ENCODE measurements at places on chromosomes 3 and 15. TPM values are rescaled to one million over a fixed set of nuclear protein-coding genes. Genes with fewer than 3 reads are reported as not detected.

- H3K27me3 ChIP-seq, result no peaks in the 10 kb centered on the region
- no peaks in the 10 kb centered on the region for H3K4me1 ChIP-seq
- H3K4me3 ChIP-seq, result no peak overlapping the region
- peaks cover 6% of the 10 kb centered on the region for H3K36me3 ChIP-seq
Measured at GRCh38 chr3:126070146-126070545, 13.8 kb downstream of the SLC41A3 start.

Gene POC1A
- 0.65 TPM for total RNA-seq

Gene OIP5
- 15.2 TPM for total RNA-seq

- H3K4me1 ChIP-seq, result no peaks in the 10 kb centered on the region
- no peak overlapping the region for H3K27ac ChIP-seq
- no peak overlapping the region for H3K4me3 ChIP-seq
- no peaks in the 10 kb centered on the region for H3K27me3 ChIP-seq
- no peak for DNase-seq
Measured at GRCh38 chr15:91265416-91265940, 165.4 kb downstream of the SV2B start.

DNA sequence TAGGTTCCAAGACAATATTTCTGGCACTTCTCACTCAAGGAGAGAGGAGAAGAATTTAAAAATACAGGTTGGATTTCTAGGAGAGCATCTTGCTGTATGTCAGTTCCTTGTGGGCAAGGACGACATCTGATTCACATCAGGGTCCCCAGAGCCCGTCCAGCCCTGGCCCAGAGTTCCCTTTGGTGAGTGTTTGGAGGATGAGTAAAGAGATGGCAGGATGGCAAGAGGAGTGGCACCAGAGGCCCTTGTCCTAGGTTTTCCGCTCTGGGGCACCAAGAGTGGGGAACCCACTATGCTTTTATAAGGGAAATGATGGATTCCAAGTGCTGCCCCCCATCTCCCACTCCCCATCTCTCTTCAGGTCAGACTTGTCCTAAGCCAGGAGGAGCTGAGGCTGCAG lies 181.8 kb downstream of the TBC1D2B start:
- H3K36me3 ChIP-seq, result no peaks in the 10 kb centered on the region
- no peaks in the 10 kb centered on the region for H3K27me3 ChIP-seq
- no peak for DNase-seq
- H3K27ac ChIP-seq, result no peak overlapping the region
- no peaks in the 10 kb centered on the region for H3K4me1 ChIP-seq

GRCh38 chr3:143016321-143016972 lies 15.1 kb downstream of the U2SURP start:
- H3K4me3 ChIP-seq, result no peak overlapping the region
- no peaks in the 10 kb centered on the region for H3K27me3 ChIP-seq
- H3K36me3 ChIP-seq, result peaks cover 12% of the 10 kb centered on the region
- H3K4me1 ChIP-seq, result no peaks in the 10 kb centered on the region
- peak; percentile 6 for DNase-seq

DNA sequence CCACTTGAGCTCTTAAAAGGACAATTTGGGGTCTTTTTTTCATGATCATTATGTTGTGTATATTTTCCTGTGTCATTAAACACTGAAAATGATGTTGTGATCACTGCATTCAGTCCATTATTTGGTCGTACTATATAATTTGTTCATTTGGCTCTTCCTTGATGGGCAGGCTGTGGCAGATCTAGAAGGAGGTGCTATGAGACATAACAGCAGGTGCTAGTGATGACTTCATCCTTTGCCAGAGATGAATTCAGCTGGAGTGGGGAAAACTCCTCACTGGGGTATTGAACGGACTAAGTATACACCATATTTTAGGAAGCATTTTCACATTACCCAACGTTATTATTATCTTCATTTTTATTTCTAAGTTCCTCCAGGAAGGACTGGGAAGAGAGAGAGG lies 12.0 kb downstream of the CMTM7 start:
- no peak overlapping the region for H3K4me3 ChIP-seq
- no peaks in the 10 kb centered on the region for H3K36me3 ChIP-seq
- H3K4me1 ChIP-seq, result peaks cover 30% of the 10 kb centered on the region
- DNase-seq, result no peak
- H3K27me3 ChIP-seq, result no peaks in the 10 kb centered on the region

GRCh38 chr3:192373586-192373985 lies 353.8 kb downstream of the FGF12 start:
- no peak for DNase-seq
- H3K4me1 ChIP-seq, result no peaks in the 10 kb centered on the region
- H3K27ac ChIP-seq, result no peak overlapping the region
- H3K27me3 ChIP-seq, result no peaks in the 10 kb centered on the region
- no peaks in the 10 kb centered on the region for H3K36me3 ChIP-seq

Gene AKAP13
- 400 TPM for total RNA-seq

- peaks cover 21% of the 10 kb centered on the region for H3K4me1 ChIP-seq
- no peaks in the 10 kb centered on the region for H3K36me3 ChIP-seq
- H3K4me3 ChIP-seq, result peak overlapping the region; percentile 80
- H3K27me3 ChIP-seq, result no peaks in the 10 kb centered on the region
- peak; percentile 74 for DNase-seq
- H3K27ac ChIP-seq, result peak overlapping the region; percentile 81
Measured at GRCh38 chr3:72738752-72739530, 109.3 kb downstream of the SHQ1 start.
